ENCODE measurements at places on chromosomes 3 and 15. TPM values are rescaled to one million over a fixed set of nuclear protein-coding genes. Genes with fewer than 3 reads are reported as not detected.

- no peaks in the 10 kb centered on the region for H3K36me3 ChIP-seq
- H3K27ac ChIP-seq, result no peak overlapping the region
- DNase-seq, result no peak
These were observed 73.9 kb upstream of the ADPGK start for GRCh38 chr15:72857331-72858063.

- DNase-seq, result no peak
- no peaks in the 10 kb centered on the region for H3K27me3 ChIP-seq
- no peak overlapping the region for H3K27ac ChIP-seq
- no peaks in the 10 kb centered on the region for H3K4me1 ChIP-seq
- H3K36me3 ChIP-seq, result no peaks in the 10 kb centered on the region
These were observed 72.1 kb upstream of the ITGA11 start for GRCh38 chr15:68503791-68504680.

DNA sequence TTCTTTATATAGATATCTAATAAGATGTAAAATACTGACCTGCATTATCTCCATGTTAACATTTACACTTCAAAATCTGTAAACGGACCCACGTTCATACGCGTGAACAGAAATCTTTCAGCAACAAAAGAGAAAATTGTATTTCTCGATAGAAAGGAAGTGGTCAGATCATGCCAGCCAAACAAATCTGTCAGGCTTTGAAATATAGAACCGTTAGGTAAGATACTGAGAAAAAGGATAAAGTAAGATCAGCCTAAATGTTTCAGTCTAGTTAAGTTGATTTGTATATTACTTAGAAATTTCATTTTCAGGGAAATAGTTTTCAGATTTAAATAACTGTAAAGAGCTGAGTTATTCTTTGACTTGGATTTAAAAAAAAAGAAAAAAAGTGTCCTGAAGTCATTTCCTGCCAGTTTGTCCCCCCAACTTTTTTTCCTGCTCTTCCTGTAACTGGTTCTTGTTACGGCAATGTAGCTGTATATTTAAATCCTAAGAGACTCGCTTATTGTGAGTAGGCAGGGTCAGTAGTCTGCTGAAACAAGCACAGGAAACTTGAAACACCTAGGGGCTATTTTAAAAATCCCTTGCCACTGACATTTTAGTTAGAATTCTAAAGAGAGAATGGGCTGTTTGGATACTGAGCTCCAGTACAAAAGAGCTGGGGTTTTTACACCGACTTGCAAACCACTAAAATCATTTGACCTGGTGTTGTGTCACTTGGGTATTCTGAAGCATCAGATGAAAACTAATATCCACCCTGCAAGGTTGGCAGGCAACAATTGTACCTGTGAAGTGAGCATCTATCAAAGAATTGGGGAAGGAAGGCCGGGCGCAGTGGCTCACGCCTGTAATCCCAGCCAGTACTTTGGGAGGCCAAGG lies 237.5 kb downstream of the UBE2E2 start:
- no peak for DNase-seq
- H3K27me3 ChIP-seq, result no peaks in the 10 kb centered on the region
- no peak overlapping the region for H3K4me3 ChIP-seq
- no peaks in the 10 kb centered on the region for H3K36me3 ChIP-seq
- H3K27ac ChIP-seq, result no peak overlapping the region
- H3K4me1 ChIP-seq, result no peaks in the 10 kb centered on the region

ANKUB1 gene
- 0.56 TPM for total RNA-seq

MNS1 gene
- 29.8 TPM for total RNA-seq

GRCh38 chr15:100760357-100760903 lies 119.2 kb upstream of the ALDH1A3 start:
- no peaks in the 10 kb centered on the region for H3K27me3 ChIP-seq
- no peak overlapping the region for H3K27ac ChIP-seq
- H3K4me3 ChIP-seq, result no peak overlapping the region
- H3K36me3 ChIP-seq, result no peaks in the 10 kb centered on the region
- peaks cover 4% of the 10 kb centered on the region for H3K4me1 ChIP-seq
- no peak for DNase-seq

SERPINI1 gene
- total RNA-seq, result 17.6 TPM

DNA sequence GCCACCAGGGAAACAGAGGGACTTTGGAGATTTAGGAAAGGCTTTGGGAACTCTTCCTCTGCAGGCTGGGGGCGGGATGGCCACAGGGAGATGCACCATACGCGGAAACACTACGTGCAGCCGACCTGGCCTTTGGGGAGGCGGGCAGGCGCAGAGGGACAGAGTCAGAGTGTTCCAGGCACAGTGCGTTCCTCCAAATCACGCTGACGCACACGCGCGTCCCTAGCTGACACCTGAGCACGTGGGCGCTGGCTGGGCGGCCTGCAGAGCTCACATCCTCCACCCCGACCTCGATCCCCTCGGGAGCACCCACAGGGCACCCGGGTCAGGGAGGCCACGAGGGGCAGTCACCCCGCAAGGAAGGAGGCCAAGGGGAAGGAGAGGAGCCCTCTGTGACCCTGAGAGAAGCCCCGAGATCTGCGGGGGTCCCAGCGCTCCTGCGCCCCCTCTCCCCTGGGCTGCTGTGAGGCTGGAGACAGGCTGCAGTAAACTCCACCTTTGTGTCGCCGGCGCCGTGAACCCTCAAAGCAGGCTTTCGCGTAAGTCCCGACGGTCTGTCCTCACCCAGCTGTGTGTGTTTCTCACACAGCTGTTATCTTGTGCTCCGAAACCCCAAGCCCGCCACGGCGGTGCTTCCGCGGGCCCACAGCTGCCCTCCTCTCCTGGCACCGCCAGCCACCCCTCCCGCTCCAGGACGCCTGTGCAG lies 196.3 kb downstream of the OCA2 start:
- no peak overlapping the region for H3K27ac ChIP-seq
- no peaks in the 10 kb centered on the region for H3K4me1 ChIP-seq
- DNase-seq, result no peak
- H3K4me3 ChIP-seq, result peak overlapping the region; percentile 18

FURIN gene
- total RNA-seq, result 32.1 TPM

DNA sequence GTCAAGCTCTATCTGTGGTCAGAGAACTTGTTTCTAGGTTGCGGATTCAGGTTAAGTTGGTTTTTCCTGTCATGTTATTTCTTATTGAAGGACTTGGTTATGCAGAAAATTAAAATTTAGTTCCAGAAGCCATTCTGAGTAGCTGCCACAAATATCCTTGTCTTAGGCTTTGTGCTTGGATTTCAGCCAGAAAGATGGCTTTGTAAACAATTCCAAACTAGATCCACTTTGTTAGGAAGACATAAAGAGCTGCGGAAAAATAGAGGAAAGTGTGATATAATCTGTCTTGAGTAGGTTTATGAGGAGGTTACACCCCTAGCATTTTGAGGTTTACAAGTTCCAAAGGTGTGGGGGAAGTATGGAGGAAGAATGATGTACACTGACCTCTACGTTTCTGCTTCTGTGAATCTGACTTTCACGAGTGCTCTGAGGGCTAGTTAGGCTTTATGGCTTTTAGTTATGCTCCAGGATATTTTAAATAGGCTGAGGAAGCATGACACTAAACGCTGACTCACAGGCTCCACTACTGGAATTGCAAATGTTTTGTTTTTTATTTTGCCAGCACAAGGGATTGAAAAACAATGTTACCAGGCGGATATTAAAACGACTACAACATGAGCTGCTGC lies 46.3 kb upstream of the UTS2B start:
- DNase-seq, result no peak
- H3K27ac ChIP-seq, result no peak overlapping the region
- H3K4me1 ChIP-seq, result peaks cover 41% of the 10 kb centered on the region
- H3K36me3 ChIP-seq, result no peaks in the 10 kb centered on the region
- no peaks in the 10 kb centered on the region for H3K27me3 ChIP-seq
- H3K4me3 ChIP-seq, result no peak overlapping the region

DNA sequence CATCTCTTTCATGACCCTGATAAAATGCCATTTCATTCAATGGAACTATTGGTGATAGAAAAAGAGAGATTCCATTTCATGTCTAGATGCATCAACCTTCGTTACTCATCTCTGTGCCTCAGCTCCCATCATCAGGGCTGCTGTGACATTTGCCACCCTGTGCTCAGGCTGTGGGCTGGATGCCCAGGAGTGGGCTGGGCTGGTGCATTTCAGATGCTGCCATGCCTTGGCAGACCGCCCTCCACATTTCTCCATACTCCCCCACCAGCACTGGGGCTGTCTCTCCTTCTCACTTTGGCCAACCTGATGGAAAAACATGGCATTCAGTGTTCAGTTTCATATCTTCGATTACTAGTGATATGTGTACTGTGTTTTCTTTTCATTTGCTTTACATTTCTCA lies 59.1 kb downstream of the DNASE1L3 start:
- no peaks in the 10 kb centered on the region for H3K36me3 ChIP-seq
- no peak overlapping the region for H3K4me3 ChIP-seq
- H3K27ac ChIP-seq, result no peak overlapping the region
- H3K4me1 ChIP-seq, result peaks cover 3% of the 10 kb centered on the region

DNA sequence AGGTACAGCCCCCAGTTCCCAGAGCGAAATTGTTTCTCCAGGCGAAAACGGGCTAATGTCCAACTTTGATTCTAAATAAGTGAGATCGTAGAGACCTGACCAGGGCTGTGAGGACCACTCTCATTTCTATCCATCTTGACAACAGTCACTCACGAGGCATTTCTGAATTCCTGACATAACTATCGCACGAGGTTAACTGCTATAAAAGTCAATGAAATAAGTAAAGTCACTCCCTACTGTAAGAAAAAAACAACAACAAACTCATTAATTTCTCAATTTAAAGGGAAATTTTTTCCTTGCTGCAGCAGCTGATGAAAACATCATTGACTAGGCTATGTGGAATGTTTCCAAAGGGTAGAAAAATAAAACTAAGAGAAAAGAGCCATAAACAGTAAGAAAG lies 69.1 kb downstream of the GREM1 start:
- no peak overlapping the region for H3K4me3 ChIP-seq
- H3K27me3 ChIP-seq, result no peaks in the 10 kb centered on the region
- H3K36me3 ChIP-seq, result no peaks in the 10 kb centered on the region
- DNase-seq, result no peak
- H3K4me1 ChIP-seq, result no peaks in the 10 kb centered on the region
- H3K27ac ChIP-seq, result no peak overlapping the region

DNA sequence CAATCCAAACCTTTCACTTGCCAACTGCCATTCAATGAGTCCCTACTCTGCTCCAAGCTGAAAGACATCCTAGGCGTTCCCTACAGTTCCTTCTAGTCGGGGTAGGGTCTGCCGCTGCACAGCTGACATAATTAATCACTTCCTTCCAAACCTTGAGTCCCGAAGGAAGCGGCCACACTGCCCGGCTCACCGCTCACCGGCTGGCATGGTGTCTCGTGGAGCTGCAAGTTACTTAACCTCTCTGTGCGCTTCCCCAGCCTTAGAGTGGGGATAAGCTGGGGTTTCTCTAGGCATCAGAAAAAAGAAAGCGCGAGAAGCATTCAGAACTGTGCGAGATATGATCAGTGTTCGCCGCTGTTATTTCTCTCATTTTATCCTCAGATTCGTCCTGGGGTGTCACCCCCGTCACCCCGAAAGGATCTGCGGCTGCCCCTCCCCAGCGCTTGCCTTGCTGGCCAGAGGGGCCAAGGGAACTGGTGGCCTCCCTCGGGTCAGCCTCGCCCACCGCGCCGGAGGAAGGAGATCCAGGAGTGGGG lies 748 bp downstream of the MRPS25 start:
- H3K36me3 ChIP-seq, result no peaks in the 10 kb centered on the region
- DNase-seq, result peak; percentile 42
- H3K27ac ChIP-seq, result peak overlapping the region; percentile 82
- H3K27me3 ChIP-seq, result no peaks in the 10 kb centered on the region
- H3K4me1 ChIP-seq, result peaks cover 14% of the 10 kb centered on the region
- peak overlapping the region; percentile 73 for H3K4me3 ChIP-seq

THBS1 gene
- total RNA-seq, result 13.9 TPM

ATP11B gene
- 114 TPM for total RNA-seq

DNA sequence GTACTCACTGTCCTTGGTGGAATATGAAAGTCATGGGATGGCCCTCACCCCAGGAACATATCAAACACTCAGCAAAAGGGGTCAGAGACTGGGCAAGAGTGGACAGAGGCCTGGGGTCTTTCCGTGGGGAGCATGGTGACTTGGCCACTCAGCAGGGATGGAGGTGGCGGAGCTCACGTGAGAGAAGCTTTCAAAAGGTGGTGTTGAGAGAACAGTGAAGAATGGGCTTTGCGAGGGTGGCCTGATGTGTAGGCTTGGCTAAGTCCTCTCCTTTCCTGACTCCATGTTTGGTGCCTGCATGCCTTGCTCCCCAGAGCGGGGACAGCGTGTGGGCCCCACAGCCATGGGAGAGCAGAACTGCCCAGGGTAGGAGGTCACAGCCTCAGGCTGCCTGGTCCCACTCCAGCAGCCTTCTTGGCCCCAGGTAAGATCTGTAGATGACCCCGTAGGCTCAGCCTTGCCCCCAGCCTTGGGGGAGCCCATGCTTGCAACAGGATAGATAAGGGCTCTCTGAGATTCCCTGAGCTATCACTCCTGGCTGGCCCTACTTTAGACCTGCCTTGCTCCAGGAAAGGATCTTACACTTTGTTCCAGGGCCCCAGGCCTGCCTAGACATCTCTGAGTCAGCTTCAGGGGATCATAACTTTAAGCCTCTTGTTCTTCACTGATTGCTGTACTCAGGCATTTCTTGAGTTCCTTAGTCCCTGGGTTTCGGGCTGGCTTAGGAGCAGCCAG lies 17.0 kb downstream of the RPLP1 start:
- H3K27ac ChIP-seq, result no peak overlapping the region
- no peaks in the 10 kb centered on the region for H3K27me3 ChIP-seq
- H3K4me1 ChIP-seq, result no peaks in the 10 kb centered on the region

GRCh38 chr3:45760878-45761711 lies 35.2 kb downstream of the SLC6A20 start:
- peak; percentile 63 for DNase-seq
- H3K36me3 ChIP-seq, result no peaks in the 10 kb centered on the region

ULK3 gene
- total RNA-seq, result 68.2 TPM

- no peaks in the 10 kb centered on the region for H3K27me3 ChIP-seq
- H3K27ac ChIP-seq, result no peak overlapping the region
- H3K4me1 ChIP-seq, result peaks cover 11% of the 10 kb centered on the region
- DNase-seq, result no peak
- no peaks in the 10 kb centered on the region for H3K36me3 ChIP-seq
These were observed 12.8 kb upstream of the TM4SF1 start for GRCh38 chr3:149390294-149390693.

DNA sequence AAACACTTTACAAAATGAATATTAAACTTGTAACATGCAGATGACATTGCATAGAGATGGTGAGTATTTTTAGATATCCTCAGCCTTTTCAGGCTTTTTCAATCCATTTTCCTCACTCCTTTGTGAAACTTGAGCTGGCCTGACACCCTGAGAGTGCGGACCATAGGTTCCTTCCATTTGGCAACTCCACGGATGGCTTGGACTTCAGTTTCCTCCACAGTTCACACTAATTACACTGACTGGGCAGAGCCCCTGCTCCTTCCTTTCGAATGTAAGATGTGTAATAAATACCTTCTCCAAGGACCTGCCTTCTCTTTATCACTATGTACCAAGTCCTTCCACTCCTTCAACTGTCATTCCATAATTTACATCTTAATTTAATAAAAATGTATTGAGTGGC lies 141.7 kb upstream of the LRIG1 start:
- no peak overlapping the region for H3K4me3 ChIP-seq
- H3K4me1 ChIP-seq, result no peaks in the 10 kb centered on the region
- no peaks in the 10 kb centered on the region for H3K27me3 ChIP-seq
- H3K36me3 ChIP-seq, result no peaks in the 10 kb centered on the region
- DNase-seq, result no peak

Measured in testis (tissue), 5 donors.